ENCODE measurements at places on chromosomes 4 and X.

GRCh38 chr4:1048773-1049590, 37.6 kb downstream of the FGFRL1 start:
- DNase-seq: no peak

DNA sequence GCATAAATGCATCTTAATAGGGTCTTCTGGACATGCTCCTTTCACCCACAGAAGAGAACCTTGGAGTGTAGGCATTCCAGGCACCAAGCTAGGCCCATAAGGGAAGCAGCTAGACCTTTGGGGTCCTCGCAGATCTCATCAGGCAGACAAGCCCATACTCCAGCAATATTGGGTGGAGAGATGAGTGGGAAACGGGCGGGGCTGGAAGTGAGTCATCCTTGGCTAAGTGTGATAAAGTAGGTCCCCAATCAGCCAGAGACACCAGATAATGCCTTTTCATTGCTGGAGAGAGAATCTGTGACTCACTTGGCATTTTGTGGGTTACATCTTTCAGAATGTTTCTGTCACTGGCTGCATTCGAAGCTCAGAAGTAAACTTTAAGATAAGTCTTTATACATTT, 133.3 kb upstream of the MBNL3 start:
- DNase-seq: peak; percentile 66

GRCh38 chr4:24625091-24625490, 40.7 kb upstream of the DHX15 start:
- DNase-seq: no peak

GRCh38 chr4:83731609-83732008, 195.7 kb downstream of the GPAT3 start:
- peak; percentile 2 for DNase-seq

DNA sequence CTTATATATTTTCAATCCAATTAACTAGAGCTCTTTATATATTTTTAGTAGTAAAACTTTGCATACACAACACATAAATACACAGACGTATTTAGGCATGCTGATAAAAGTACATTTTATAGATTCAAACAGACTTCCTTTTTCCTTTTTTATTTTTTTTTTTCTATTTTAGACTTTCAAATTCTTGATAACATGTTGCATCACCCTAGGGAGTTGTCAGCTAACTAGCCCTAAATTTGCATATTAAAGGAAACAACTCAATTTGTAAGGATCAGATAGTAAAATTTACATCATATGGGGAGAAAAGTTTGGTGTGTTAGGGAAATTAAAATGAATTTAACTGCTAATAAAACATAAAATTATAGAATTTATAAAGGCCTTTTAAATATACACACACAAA, 47.4 kb upstream of the APOOL start:
- DNase-seq: no peak

DNA sequence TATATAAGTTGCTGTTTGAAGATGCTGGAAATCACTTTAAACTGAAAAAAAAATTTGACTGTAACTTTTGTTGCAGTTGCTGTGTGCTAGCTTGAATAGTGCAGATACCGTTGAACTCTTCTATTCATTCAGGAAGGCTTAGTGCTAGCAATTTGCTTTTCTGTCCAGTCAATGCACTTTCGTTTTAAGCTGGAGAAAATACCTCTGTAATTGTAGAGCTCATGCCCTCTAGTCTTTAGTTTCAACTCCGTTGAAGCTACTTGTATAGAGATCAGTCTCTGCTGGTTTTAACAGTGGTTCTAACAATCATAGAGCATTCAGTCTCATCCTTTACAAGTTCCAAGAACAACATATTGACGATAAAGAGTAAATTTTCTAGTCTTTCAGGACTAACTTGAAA, 49.0 kb upstream of the TRPC3 start:
- DNase-seq: no peak

- no peak for DNase-seq
Measured at GRCh38 chr4:153259661-153260060, 55.4 kb downstream of the TRIM2 start.

DNA sequence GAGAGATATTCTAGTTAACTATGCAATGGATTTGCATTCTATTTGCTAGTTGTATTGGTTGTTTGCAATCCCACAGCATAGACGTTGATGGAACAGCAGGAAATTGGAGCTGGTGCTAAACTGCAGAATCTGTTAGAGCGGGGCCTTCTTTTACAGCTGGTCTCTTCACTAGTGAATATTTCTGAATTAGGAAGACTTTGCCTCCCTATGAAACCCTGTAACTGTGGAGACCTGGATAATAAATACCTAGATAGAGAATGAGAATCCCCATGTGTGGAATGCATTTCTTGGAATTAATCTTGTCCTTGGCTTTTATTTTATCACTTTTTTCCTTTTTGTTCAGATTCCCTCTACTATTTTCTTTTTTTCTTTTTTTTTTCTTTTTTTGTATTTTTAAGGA, 109.7 kb downstream of the SHROOM3 start:
- no peak for DNase-seq

- peak; percentile 46 for DNase-seq
Measured at GRCh38 chr4:138438608-138439007, 196.5 kb upstream of the SLC7A11 start.

DNA sequence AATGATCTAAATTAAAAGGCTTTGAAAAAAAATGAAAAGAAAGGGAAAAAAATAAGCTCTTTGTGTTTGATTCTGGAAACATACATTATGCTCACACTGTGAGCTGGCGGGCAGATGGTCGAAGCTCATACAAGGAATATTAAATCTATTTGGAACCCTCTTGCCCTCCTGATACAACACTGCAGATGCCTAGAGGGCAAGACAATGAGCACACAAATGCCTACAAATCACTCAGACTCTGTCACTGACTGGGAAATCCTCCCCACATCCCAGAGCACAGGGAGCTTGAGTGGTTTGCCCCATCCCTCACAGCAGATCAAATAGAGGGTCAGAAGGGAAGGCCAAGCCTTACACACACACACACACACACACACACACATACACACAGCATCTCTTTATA, 320.4 kb downstream of the HNRNPD start:
- DNase-seq: no peak

- no peak for DNase-seq
Measured at GRCh38 chrX:19672222-19672812, 157.0 kb upstream of the MAP3K15 start.

- DNase-seq: no peak
Measured at GRCh38 chr4:112109360-112110058, 35.7 kb upstream of the FAM241A start.

DNA sequence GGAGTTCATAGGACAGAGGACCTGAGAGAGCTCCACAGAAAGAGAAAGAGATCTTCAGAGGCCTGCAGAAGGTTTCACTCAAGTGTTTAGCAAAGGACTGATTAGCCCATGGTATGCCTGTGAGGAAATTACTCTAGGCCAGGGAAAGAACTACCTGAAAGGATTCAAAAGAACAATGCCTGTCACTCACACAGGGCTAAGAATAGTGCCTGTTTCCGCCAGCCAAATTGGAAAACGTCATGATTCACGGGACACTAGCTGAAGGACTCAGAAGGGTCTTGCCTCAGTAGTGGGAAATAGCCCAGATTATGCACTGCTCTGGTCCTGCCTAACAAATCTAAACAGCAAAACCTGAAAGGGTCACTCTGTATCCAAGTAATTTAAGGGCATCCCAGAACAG, 21.1 kb downstream of the SYTL4 start:
- no peak for DNase-seq

- DNase-seq: no peak
Measured at GRCh38 chrX:137545711-137546651, 19.9 kb upstream of the ZIC3 start.

GRCh38 chrX:51779306-51779705, 36.1 kb downstream of the GSPT2 start:
- no peak for DNase-seq

GRCh38 chr4:114267976-114268375, 288.5 kb upstream of the ARSJ start:
- no peak for DNase-seq

- DNase-seq: peak; percentile 18
Measured at GRCh38 chrX:23317799-23318724, 16.6 kb upstream of the PTCHD1 start.

DNA sequence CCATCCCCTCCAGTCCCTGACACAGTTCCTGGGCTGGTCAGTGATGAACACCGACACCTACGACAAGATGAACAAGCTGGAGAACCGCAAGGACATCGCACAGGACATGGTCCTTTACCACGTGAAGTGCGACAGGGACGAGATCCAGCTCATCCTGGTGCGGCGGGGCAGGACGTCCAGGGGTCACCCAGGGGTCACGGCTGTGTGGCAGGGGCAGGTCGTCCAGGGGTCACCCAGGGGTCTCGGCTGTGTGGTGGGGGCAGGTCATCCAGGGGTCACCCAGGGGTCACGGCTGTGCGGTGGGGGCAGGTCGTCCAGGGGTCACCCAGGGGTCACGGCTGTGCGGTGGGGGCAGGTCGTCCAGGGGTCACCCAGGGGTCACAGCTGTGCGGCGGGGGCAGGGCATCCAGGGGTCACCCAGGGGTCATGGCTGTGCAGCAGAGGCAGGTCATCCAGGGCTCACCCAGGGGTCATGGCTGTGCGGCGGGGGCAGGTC, 16.7 kb downstream of the ATP5ME start:
- DNase-seq: no peak

DNA sequence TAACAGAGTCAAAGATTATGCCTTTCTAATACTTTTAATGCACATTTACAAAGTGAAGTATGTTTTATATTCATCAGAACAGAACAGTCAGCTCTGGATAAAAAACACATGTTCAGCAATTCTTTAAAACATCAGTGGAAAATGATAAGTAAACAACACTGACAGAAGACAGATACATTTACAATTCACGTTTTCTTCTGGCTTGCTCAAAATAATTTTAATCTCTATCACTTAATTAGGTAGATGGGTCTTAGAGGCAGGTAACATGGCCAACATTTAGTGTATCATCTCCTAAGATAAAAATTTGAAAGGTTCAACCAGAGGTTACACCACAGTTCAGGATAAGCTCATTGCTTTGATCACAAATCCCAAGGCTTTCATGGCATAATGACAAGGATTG, 156.8 kb upstream of the MAB21L2 start:
- no peak for DNase-seq

DNA sequence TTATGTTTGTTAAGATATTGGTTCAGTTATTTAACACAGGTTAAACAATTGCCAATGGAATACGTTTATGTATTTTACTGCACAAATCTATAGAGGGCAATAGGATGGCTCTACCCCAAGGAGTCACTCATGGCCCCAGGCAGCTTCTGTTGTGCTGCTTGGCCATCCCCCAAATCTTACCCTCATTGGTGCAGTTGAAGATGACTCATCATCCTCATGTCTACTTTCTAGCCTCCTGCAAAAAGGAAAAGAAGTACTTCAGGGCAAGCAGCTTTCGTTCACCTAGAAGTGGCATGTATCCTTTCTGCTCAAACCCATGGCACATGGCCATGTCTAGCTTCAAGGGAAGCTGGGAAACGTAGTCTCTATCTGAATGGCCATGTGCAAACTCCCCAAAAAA, 14.2 kb downstream of the PHOX2B start:
- DNase-seq: no peak

DNA sequence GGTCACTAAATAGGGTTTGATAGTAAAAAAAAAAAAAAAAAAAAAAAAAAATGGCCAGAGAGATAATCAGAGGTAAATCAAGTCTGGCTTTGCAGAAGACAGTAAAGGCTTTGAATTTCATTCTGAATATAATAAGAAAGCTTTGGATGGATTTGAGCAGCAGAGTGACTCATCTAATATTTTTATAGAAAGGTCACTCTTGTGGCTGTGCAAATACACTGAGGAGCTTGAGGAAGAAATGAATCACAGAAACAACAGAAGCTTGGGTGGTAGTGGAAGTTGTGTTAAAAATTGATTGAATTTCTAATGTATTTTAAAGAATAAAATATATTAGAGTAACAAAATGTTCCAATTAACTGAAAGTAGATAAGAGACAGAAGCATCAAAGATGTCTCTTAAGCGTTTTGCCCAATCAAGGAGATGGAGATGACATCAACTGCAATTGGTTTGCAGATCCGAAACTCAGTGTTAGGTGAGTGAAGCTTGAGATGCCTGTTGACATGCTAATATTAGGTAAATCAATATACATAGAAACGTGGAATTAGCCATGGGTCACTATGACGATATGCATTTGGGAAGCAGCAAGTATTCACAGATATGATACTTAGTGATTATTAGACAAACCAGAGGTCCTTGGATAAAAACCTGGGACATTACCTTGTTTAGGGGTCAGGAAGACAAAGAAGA, 280.5 kb downstream of the GPM6A start:
- DNase-seq: peak; percentile 90

DNA sequence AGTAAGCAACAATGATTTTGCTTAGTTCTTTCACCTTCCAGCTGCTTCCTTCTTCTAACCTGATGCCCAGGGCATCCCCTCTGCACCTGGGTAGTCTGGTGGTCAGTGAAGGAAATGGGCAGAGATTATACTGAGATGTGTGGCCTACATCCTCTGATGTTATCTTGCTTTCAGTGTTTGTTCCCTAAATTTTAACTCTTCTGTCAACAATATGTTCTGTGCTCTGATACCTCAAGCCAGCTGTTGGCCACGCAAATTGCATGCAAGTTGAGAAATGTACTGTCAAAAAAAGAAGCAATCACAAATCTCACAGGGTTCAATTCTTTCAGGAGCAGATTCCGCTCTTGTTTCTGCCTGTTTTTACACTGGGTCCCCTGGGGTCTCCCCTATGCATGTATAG, 73.8 kb downstream of the FBXW7 start:
- DNase-seq: no peak

- no peak for DNase-seq
Measured at GRCh38 chrX:40082447-40083119, 15.2 kb downstream of the BCOR start.

DNA sequence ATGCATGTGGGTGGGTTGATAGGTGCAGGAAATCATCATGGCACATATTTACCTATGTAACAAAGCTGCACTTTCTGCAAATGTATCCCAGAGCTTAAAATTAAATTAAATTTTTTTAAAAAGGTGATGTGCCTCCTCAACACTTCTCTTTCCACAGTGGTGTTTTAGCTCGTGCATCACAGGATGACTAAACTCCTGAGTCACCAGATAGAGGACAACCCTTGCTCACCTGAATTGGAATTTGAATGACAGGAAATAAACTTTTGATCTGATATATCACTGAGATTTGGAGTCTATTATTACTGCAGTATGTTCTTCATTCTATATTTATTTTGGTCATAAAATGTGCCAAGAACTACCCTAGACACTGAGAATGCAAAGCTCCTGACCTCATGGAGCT, 185.3 kb downstream of the MAPK10 start:
- no peak for DNase-seq

- DNase-seq: no peak
Measured at GRCh38 chrX:13574600-13574999, 5.2 kb downstream of the EGFL6 start.

- no peak for DNase-seq
Measured at GRCh38 chrX:44529310-44529709, 13.3 kb downstream of the FUNDC1 start.

GRCh38 chr4:176436293-176436973, 116.7 kb downstream of the SPCS3 start:
- peak; percentile 80 for DNase-seq

GRCh38 chr4:37827030-37827685, 672 bp downstream of the PGM2 start:
- peak; percentile 25 for DNase-seq

GRCh38 chr4:164440199-164440598, 313.7 kb upstream of the SMIM31 start:
- no peak for DNase-seq

All from fibroblast of skin of back (primary cell).